Adrenal gland (tissue), 19 donors: ENCODE measurements at places on chromosomes 11 and 22. TPM values are rescaled to one million over a fixed set of nuclear protein-coding genes. Genes with fewer than 3 reads are reported as not detected.

DNA sequence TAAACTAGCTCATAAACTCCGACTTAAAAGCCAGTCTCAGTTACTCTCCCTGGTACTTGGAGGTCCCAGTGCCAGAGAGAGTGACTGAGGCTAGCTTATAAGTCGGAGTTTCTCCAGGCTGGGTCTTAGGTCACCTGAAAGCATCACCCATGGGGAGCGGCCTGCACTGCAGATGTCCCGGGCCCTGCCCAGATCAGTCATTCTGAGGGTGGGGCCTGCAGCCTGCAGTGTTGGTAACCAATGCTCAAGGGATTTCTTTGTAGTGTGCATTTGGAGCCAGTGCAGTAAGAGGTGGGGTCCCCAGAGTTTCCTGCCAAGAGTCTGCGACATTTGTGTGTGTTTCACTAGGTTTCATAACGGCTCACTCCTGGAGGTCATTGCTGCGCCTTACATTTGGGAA is 14.8 kb downstream of the TAB1 start:
- DNase-seq = no peak

DNA sequence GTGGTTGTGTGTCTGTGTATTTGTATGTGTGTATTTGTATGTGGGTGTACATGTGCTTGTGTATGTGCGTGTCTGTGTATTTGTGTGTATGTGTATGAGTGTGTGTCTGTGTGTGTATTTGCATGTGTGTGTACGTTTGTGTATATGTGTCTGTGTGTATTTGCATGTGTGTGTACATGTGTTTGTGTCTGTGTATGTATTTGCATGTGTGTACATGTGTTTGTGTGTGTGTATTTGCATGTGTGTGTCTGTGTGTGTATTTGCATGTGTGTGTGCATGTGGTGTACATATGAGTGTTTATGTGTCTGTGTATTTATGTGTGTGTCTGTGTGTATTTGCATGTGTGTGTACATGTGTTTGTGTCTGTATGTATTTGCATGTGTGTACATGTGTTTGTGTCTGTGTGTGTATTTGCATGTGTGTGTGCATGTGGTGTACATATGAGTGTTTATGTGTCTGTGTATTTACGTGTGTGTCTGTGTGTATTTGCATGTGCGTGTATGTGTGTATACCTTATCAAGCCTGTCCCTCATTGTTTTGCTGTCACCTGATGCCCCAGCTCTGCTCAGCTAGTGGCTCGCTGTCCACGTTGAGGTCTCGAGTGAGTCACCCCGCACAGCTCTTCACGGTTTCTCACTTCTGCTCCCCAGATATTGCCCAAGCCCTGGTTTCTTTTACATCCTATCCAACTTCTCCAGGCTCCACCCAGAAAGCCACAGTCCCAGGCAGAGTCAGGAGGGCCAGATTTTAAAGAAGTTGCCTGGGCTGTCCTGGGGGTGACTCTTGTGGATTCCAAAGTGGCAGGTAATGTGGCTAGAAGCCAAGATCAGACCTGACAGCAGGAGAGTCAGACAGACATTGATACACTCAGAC is 15.2 kb downstream of the MB start:
- DNase-seq = no peak

Gene LINC01488
- not detected for total RNA-seq

DNA sequence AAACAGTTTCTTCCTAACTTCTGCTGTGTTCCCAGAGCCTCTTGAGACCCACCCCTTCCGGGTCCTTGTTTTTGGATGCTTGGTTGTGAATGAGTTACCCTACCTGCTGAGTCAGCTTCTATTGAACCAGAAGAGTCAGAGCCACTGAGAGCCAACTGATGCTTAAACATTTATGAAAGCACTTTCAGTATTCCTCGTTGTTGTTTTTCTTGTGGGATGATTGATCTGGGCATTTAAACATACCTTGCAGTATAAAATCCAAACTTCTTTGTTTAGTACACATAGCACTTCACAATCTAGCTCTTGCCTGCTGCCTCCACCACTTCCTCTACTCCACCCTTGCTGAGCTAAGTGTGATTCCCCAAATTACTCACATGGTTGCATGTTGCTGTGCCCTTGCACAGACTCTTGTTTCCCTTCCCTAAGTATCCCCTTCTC is 5.5 kb downstream of the PRSS23 start:
- DNase-seq = no peak

DNA sequence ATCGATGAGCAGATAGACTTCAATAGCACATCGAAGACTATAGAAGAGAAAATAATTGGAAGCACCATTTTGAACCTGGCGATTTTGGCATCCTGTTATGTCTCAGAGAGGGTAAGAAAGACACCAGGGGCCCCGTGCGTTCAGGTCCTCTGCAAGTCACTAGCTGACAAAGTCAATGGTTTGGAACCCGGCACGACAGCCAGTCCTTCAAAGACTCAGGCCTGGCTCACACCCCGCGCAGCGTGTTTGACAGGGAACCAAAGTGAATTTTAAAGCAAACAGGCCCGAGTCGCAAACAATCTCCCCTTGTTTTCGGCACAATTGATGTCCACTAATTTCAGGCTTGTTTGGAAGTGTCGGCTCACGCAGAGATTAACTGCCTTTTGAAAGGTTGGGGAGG is 716.6 kb downstream of the BRD1 start:
- DNase-seq = no peak
